Heart right ventricle (tissue), 16 donors: ENCODE measurements at places on chromosomes 4 and X. TPM values are rescaled to one million over a fixed set of nuclear protein-coding genes. Genes with fewer than 3 reads are reported as not detected.

The ZRSR2 gene
- 7.4 TPM for total RNA-seq

The XG gene
- 0.28 TPM for total RNA-seq

The TEX13B gene
- total RNA-seq, result not detected

The C4orf36 gene
- 3.5 TPM for total RNA-seq

The IQCM gene
- not detected for total RNA-seq

The MAGEA4 gene
- total RNA-seq, result not detected

The FGD1 gene
- total RNA-seq, result 5.4 TPM

The UGT2B15 gene
- not detected for total RNA-seq

The ZNF711 gene
- 0.64 TPM for total RNA-seq

The GYPE gene
- not detected for total RNA-seq

The FAAH2 gene
- 0.23 TPM for total RNA-seq

The GLRA3 gene
- not detected for total RNA-seq

The CSTF2 gene
- total RNA-seq, result 5.7 TPM

The ADAMTS3 gene
- total RNA-seq, result 0.40 TPM

The AFP gene
- not detected for total RNA-seq

The PGRMC2 gene
- 76.8 TPM for total RNA-seq

The BEX1 gene
- 2.8 TPM for total RNA-seq

The IGSF1 gene
- total RNA-seq, result 9.6 TPM

The NAP1L2 gene
- 6.0 TPM for total RNA-seq

The POU3F4 gene
- not detected for total RNA-seq

The NAP1L3 gene
- 6.0 TPM for total RNA-seq

The TNIP3 gene
- not detected for total RNA-seq

The CXCL10 gene
- total RNA-seq, result 0.61 TPM

The MTNR1A gene
- not detected for total RNA-seq

The RPL36A gene
- total RNA-seq, result 30.8 TPM

The TLR10 gene
- 0.39 TPM for total RNA-seq

The STPG2 gene
- 0.45 TPM for total RNA-seq

The CT83 gene
- total RNA-seq, result not detected

The FAM47E gene
- 3.2 TPM for total RNA-seq

The TEX13C gene
- total RNA-seq, result not detected

The PAGE2B gene
- total RNA-seq, result not detected

The NUDT10 gene
- total RNA-seq, result 0.14 TPM

The RBM3 gene
- 117 TPM for total RNA-seq

The MORF4L2 gene
- total RNA-seq, result 178 TPM

The APLN gene
- 12.8 TPM for total RNA-seq

The TMEM184C gene
- 24.0 TPM for total RNA-seq

The FGF2 gene
- 5.5 TPM for total RNA-seq

The PHF8 gene
- 12.3 TPM for total RNA-seq

The RAP2C gene
- 16.6 TPM for total RNA-seq

The TMSB15A gene
- total RNA-seq, result not detected

The MAGEE1 gene
- 4.6 TPM for total RNA-seq

The ANKRD37 gene
- total RNA-seq, result 13.9 TPM

The CYLC1 gene
- total RNA-seq, result not detected
